Hepatocyte (in vitro differentiated cells): ENCODE measurements at places on chromosomes 3 and 15. TPM values are rescaled to one million over a fixed set of nuclear protein-coding genes. Genes with fewer than 3 reads are reported as not detected.

RBPMS2 gene
- polyA plus RNA-seq: 17.0 and 18.0 TPM in 2 replicates

C3orf22 gene
- polyA plus RNA-seq: 0.19 TPM in 1 of 2 replicates, not detected in the other

FES gene
- 7.3 and 11.0 TPM in 2 replicates for polyA plus RNA-seq

FYTTD1 gene
- polyA plus RNA-seq: 24.2 and 32.1 TPM in 2 replicates

DNA sequence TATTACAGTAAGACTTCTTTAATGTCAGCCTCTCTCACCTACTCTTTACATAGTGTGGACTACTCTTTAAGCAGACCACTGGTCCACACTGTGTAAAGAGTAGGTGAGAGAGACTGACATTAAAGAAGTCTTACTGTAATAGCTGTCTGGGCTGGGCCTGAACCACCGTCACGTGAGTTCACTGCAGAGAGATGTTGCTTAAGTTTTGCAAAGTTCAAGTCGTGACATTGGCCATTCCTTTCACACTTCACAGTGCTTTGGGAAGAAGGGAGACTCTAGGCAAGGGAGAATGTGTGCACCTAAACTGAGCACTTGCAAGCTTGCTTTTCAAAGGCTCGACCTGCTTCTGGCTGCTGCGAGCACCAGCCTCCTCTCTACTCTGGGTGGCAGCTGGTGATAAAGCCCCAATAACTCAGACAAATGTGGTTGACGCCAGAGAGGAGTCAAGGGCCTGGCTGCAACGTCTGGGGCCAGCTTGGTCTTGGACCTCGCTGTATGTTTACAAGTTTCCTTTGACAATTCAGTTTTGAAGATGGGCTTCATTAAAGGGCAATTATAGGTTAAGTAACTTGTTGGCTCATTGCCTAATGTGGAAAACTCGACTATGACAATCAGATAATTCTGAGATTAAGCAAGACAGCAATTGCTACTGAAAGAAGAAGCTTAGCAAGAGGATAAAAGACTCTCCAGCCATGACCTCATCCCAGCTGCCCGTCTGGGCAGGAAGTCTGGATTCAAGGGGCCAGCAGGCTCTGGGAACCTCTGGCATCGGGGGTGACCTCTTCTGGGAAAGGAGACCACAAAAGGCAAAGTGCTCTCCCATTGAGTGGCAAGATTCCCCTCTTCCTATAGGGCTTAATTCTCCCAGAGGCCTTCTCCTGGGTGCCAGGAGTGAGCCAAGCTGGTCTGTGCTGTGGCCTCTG is 242.1 kb upstream of the TLE3 start:
- DNase-seq: no peak

DNA sequence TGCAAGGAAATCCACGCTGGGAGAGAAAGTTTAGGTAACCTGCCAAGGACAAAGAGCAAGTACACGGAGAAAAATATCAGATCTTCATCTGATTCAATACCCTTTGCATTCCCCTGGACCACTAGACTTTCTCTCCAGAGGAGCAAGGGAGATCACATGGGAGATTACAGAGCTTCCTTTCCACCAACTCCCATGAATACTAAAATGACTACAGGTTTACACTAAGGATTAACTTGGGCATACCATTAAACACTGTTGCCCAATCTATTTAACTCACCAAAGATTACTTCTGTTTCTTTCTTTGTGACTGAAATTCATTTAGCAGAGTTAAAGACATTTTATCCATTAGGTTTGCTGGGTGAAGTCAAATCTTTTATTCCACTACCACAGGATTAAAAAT is 71.2 kb downstream of the RYK start:
- no peak for DNase-seq

DNA sequence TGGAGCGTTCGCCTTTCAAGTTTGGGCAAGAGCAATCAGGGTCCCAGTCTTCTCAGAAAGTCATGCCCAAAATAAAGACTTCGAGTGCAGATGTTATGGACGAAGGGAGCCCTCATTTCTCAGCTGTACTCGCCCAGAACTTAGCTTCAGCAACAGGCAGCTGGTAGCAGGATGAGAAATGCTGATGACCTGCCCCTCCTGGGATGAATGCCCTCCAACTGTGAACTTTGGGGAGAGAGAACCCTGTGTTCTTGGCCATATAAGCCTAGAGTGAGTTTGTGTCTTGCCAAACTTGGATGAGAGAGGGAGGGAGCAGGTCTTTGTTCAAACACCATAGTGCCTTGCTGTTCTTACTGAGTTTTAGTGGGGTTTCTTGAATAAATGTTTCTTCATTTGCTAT is 400.3 kb downstream of the LRTM1 start:
- DNase-seq: no peak

DNA sequence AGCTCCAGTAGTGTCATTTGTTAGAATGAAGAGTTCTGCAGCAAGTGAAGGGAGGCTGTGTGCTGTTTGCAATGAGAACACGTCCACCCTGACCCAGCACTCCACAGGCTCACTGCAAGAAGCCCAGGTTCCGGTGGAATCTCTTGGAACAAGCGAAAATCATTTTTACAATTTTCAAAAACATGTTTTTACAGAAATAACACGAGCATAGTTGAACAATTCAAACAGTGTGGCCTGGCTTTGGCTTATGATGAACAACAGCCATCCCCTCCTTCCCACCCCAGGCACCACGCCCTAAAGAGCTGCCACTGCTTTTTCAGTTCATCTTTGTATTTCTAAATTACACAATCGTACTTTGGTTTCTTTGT is 59.5 kb upstream of the KY start:
- no peak for DNase-seq

DNA sequence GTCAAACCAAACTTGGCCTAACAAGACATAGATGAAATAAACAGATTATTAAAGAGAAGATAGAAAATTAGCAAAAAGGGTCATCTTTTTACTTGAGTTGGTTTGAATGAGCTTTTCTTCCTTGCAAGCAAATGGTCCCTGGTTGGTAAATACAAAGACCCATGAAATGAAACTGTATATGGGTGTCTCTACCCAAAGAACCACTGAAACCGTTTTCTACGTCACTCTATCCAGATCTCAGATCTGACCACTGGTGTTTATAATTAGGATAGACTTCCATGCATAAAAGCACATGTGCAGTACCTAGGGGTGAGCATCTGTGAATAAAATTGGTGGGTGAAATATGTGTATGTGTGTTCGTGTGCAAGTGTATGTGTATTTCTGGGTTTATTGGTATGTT is 73.2 kb downstream of the CLDN11 start:
- DNase-seq: no peak
